NCI-H1436 treated with DMSO at 0.1 percent for 48 hours (cell line): ENCODE measurements at places on chromosomes 1 and 21.

DNA sequence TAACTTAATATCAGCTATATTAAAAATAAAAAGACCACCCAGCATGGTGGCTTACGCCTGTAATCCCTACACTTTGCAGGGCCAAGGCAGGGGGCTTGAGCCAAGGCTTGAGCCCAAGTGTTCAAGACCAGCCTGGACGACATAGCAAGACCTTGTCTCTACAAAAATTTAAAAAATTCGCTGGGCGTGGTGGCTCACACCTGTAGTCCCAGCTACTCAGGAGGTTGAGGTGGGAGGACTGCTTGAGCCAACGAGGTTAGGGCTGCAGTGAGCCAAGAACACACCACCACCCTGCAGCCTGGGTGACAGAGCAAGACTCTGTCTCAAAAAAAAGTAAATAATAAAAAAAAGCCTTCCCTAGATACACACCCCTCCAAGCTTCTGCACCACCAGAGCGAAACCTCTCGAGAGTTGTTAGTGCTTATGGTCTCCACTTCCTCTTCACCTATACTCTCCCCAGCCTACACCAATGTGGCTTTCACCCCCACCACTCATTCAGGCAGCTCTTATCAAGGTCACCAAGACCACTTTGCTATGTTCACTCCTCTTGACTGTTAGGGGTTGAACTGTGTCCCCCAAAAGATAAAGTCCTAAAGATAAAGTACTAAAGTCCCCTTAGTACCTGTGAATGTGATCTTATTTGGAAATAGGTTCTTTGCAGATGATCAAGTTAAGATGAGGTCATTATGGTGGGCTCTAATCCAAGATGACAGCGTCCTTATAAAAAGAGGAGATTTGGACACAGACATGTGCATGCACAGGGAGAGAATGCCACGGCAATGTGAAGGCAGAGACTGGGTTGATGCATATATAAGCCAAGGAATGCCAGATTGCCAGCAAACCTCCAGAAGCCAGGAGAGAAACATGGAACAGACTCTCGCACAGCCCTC is 6.8 kb upstream of the PPP1R15B start:
- no peak for DNase-seq

- DNase-seq = no peak
Observed at GRCh38 chr1:151619489-151620093, 7.7 kb downstream of the SNX27 start.

DNA sequence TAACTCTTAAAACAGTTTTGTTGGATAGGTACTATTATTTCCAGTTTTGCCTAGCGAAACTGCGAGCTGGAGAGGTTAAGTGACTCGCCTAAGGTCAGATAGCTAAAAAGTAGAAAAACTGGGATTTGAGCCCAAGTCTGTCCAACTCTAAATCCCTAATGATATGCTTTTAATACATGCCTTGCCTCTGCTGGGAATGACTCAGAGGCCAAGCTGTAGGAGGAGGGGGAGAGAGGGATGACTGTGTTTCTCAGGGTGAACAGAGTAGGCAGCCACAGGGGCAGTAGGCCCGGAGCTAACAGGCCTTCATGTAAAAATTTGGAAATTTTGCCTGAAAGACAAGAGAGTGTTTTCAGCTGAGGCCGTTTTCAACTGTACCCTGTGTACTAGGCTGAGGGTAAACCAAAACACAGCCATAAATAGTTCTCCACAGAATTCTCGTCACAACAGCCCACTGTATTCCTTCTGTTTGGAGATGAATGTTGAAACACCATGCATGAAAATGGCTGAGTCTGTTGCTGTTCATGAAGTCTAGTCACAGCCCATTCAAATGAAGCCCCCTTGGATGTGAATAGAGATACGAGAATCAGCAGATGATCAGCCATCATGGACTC is 107.5 kb upstream of the HOOK1 start:
- no peak for DNase-seq

DNA sequence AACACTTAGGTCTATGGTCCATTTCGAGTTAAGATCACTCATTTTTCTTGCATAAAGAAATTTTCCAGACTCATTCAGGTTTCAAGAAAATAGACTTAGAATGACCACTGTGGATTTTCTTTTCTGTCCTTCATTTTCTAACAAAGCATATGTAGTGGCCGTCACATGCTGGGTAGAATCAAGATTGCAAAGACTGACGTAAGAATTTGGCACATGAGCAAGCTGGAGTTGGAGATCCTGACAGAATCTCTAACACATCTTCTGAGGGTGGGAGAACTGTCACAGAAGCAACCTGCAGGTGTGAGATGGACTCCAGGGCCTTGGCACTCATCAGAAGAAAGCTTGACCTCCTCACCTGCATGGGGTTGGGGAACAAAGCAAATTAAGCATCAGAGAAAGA is 28.6 kb downstream of the KIF26B start:
- DNase-seq = no peak

GRCh38 chr1:220012259-220012658 is 34.0 kb downstream of the EPRS1 start:
- DNase-seq = no peak
